ENCODE measurements at places on chromosomes 4 and X.
A peak's percentile ranks its signal among the peaks of the same experiment; 100 is the strongest.

- no peaks in the 10 kb centered on the region for H3K27me3 ChIP-seq
- H3K36me3 ChIP-seq, result no peaks in the 10 kb centered on the region
- DNase-seq, result no peak
- no peak overlapping the region for H3K4me3 ChIP-seq
- H3K4me1 ChIP-seq, result no peaks in the 10 kb centered on the region
Measured at GRCh38 chr4:31983246-31983645, 1263.1 kb downstream of the PCDH7 start.

GRCh38 chr4:163554870-163555465 lies 60.5 kb downstream of the TMA16 start:
- no peaks in the 10 kb centered on the region for H3K36me3 ChIP-seq
- no peak for DNase-seq
- H3K27ac ChIP-seq, result peak overlapping the region; percentile 15
- no peak overlapping the region for H3K4me3 ChIP-seq
- H3K27me3 ChIP-seq, result no peaks in the 10 kb centered on the region

DNA sequence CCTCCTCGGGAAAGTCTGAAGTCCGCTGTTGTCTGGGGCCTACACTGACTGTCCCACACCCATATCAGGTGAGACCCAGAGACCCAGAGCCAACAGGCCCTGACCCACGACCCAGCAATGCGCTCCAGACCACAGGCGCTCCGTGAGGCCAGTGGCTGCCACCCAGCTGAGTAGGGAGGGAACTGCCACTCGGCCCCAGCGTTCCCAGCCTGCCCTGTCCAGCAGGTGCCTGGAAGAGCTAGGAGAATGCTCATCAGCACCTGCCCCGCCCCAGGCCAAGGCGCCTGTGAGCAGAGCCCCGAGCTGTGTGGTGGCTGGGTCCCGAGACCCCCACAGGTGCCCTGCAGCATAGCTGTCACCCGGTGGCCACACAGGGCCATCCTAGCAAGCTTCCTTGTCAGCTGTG lies 2.7 kb downstream of the SPON2 start:
- H3K27ac ChIP-seq, result no peak overlapping the region
- no peak overlapping the region for H3K4me3 ChIP-seq
- no peaks in the 10 kb centered on the region for H3K36me3 ChIP-seq
- H3K27me3 ChIP-seq, result peaks cover 19% of the 10 kb centered on the region
- no peak for DNase-seq

DNA sequence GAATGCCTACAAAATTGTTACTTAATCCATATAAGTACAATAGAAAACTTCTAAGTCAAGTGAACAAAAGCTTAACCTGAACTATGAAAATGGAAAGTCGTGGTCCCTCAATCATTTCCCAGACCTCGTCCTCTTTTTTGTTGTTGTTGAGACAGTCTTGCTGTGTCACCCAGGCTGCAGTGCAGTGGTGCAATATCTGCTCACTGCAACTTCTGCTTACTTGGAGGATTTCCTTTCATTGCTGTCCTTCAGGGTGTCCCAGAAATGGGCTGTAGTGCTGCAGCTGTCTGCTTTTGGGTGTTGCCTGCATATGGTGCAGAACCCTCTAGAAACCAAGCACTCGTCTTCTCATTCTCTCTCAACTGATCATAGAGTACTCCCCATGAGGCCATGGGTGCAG lies 75.0 kb upstream of the IL2 start:
- no peak overlapping the region for H3K4me3 ChIP-seq
- no peaks in the 10 kb centered on the region for H3K36me3 ChIP-seq
- H3K4me1 ChIP-seq, result no peaks in the 10 kb centered on the region
- no peak overlapping the region for H3K27ac ChIP-seq
- H3K27me3 ChIP-seq, result no peaks in the 10 kb centered on the region
- no peak for DNase-seq

DNA sequence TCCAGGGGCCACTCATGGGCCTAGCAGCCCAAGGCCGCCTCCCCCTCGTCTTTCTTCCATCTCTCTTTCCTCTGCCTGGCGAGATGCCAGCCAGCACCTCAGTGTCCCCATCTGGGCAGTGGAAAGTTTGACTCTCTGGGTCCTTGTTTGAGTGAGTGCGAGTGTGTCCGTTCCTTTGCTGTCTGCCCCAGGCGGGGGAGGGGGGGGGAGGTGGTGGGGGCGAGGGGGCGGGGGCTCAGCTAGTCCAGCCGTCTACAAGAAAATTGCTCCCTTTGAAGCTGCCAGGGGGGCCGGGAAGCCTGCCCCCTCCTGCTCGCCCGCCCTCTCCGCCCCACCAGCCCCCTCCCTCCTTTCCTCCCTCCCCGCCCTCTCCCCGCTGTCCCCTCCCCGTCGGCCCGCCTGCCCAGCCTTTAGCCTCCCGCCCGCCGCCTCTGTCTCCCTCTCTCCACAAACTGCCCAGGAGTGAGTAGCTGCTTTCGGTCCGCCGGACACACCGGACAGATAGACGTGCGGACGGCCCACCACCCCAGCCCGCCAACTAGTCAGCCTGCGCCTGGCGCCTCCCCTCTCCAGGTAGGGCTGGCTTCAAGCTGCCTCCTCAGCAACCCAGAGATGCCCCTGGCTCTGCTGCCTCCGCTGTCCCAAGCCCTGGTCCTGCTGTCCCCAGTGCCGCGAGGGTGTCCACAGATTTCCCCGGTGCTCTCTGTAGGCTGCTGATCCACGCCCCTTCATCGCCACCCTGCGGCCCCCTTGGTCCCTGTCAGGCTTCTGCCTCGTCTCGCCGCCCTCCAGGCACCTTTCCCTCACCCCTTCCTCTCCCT lies at the start of gene BGN:
TSS of gene BGN (plus strand) at position 440 of the 821 bp plus-strand sequence. CDS start 9,652 bp downstream, outside the sequence.
- no peak for DNase-seq
- H3K27ac ChIP-seq, result no peak within 1 kb of the TSS
- peaks cover 2% of the 10 kb centered on the region for H3K4me1 ChIP-seq
- no peaks in the 10 kb centered on the region for H3K27me3 ChIP-seq
- H3K4me3 ChIP-seq, result no peak within 1 kb of the TSS

- no peak overlapping the region for H3K27ac ChIP-seq
- peaks cover 9% of the 10 kb centered on the region for H3K36me3 ChIP-seq
- no peaks in the 10 kb centered on the region for H3K27me3 ChIP-seq
- no peak overlapping the region for H3K4me3 ChIP-seq
- H3K4me1 ChIP-seq, result no peaks in the 10 kb centered on the region
Measured at GRCh38 chr4:19123681-19124080, 1102.1 kb upstream of the LCORL start.

GRCh38 chr4:144721994-144722393 lies 76.0 kb downstream of the HHIP start:
- no peaks in the 10 kb centered on the region for H3K4me1 ChIP-seq
- no peaks in the 10 kb centered on the region for H3K36me3 ChIP-seq
- no peak for DNase-seq

- no peaks in the 10 kb centered on the region for H3K36me3 ChIP-seq
- H3K4me3 ChIP-seq, result no peak overlapping the region
- H3K4me1 ChIP-seq, result peaks cover 55% of the 10 kb centered on the region
- DNase-seq, result no peak
Measured at GRCh38 chr4:15769202-15769601, 8.9 kb upstream of the CD38 start.

- H3K36me3 ChIP-seq, result no peaks in the 10 kb centered on the region
- no peak overlapping the region for H3K4me3 ChIP-seq
- H3K27ac ChIP-seq, result no peak overlapping the region
- H3K27me3 ChIP-seq, result peaks cover 32% of the 10 kb centered on the region
- peak; percentile 14 for DNase-seq
Measured at GRCh38 chr4:7395645-7396044, 39.1 kb downstream of the PSAPL1 start.

- peaks cover 6% of the 10 kb centered on the region for H3K27me3 ChIP-seq
- no peak overlapping the region for H3K27ac ChIP-seq
- no peaks in the 10 kb centered on the region for H3K36me3 ChIP-seq
- no peak overlapping the region for H3K4me3 ChIP-seq
- DNase-seq, result no peak
Measured at GRCh38 chrX:38216642-38217041, 4.0 kb downstream of the SRPX start.

DNA sequence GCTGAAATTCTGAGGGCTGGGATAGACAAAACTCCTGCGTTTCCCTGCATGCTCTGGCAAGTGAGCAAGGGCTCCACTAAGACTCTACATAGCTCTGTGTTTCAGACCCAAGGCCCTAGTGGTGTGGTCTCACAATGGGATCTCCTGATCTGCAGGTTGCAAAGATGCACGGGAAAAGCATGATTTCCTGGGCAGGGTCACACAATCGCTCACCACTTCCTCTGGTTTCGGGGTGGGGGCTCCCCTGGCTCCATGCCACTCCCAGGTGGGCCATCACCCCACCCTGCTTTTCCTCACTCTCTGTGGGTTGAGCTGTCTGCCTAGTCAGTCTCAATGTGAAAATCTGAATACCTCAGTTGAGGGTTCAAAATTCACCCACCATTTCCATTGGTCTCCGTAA lies 111.5 kb downstream of the KLF8 start:
- peak overlapping the region; percentile 59 for H3K4me3 ChIP-seq
- no peaks in the 10 kb centered on the region for H3K27me3 ChIP-seq
- no peak for DNase-seq
- H3K4me1 ChIP-seq, result peaks cover 18% of the 10 kb centered on the region
- H3K27ac ChIP-seq, result no peak overlapping the region
- H3K36me3 ChIP-seq, result no peaks in the 10 kb centered on the region

- no peak overlapping the region for H3K27ac ChIP-seq
- no peak for DNase-seq
- no peak overlapping the region for H3K4me3 ChIP-seq
- H3K36me3 ChIP-seq, result peaks cover 36% of the 10 kb centered on the region
- H3K27me3 ChIP-seq, result no peaks in the 10 kb centered on the region
Measured at GRCh38 chr4:36211084-36211483, 33.2 kb downstream of the ARAP2 start.

DNA sequence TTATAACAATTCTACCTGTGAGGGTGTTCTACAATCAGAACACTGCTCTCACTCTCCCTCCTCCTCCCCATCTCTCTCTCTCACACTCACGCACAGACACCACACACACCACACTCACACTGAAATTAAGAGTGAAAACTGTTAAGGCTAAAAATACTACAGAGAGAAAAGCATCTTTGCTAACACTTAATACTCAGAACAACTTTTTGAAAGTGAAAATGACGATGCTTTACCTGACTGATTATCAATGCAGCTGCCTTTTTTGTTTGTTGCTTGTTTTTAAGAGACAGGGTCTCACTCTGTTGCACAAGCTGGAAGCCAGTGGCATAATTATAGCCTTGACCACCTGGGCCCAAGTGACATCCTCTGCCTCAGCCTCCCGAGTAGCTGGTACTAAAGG lies 222.4 kb downstream of the APBB2 start:
- DNase-seq, result no peak
- no peaks in the 10 kb centered on the region for H3K36me3 ChIP-seq
- H3K4me3 ChIP-seq, result no peak overlapping the region

- no peaks in the 10 kb centered on the region for H3K27me3 ChIP-seq
- no peak overlapping the region for H3K4me3 ChIP-seq
- DNase-seq, result no peak
- no peaks in the 10 kb centered on the region for H3K4me1 ChIP-seq
Measured at GRCh38 chrX:107571296-107571998, 56.9 kb upstream of the PRPS1 start.

DNA sequence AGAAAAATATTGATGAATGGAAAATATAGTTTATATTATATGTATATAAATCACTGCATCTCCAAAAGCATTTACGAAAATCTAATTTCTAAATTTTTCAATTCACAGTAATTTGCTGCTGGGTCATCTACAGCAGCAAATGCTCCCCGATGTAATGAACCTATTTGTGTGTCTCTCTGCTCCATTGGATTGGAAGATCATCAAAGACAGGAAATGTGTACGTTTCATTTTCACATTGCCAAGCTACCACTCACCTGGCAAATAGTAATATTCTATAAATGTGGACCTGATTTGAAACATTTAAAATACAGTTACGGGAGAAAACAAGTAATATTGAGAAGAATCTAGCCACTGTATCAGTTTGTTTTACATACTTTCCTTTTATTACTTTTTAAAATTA lies 317.7 kb downstream of the PAPSS1 start:
- H3K27me3 ChIP-seq, result peaks cover 15% of the 10 kb centered on the region
- H3K4me1 ChIP-seq, result no peaks in the 10 kb centered on the region
- no peak overlapping the region for H3K4me3 ChIP-seq
- H3K27ac ChIP-seq, result no peak overlapping the region

DNA sequence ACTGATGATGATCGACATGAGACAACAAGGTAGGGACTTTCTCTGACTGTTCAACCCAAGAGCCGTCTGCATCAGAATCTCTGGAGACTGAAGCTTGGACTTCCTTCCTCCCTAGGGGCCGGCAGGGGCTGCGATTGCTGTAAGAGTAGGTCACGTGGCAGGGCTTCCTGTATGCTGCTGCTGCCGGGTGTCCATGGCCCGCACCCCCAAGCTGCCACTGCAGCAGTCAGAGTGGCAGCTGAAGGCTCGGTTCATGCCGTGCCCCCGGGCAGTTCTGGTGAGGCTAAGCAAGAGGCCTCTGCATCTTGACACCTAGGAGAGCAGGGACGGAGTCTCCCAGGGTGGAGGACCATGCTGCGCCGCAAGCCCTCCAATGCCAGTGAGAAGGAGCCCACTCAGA lies at the start of gene SASH3:
TSS of gene SASH3 (plus strand) at position 203 of the 400 bp plus-strand sequence. CDS start at position 352, 149 bp downstream.
- H3K4me1 ChIP-seq, result peaks cover 75% of the 10 kb centered on the region
- peak; percentile 38 for DNase-seq
- H3K36me3 ChIP-seq, result peaks cover 19% of the 10 kb centered on the region
- H3K27ac ChIP-seq, result peak within 1 kb of the TSS; percentile 95
- H3K27me3 ChIP-seq, result no peaks in the 10 kb centered on the region

DNA sequence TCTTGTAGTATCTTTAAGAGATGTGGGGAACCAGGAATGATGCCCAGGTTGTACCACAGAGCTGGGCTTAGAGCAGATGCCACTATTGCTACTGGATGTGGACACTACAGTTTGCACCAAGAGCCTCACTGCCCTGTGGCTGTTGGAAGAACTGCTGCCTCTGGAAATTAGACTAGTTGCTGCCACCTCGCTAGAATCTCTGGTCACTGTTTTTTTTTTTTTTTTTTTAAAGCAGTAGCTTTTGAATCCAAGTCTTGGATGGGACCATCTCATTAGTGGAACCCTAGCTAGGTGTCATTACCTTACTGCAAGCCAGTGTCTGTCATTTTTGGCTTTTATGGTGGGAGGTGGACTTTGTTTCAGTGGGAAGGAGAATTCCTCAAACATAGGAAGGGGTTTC lies 105.5 kb downstream of the ARHGAP10 start:
- H3K27me3 ChIP-seq, result no peaks in the 10 kb centered on the region
- no peak for DNase-seq
- H3K4me3 ChIP-seq, result no peak overlapping the region
- H3K4me1 ChIP-seq, result no peaks in the 10 kb centered on the region
- H3K36me3 ChIP-seq, result peaks cover 9% of the 10 kb centered on the region

DNA sequence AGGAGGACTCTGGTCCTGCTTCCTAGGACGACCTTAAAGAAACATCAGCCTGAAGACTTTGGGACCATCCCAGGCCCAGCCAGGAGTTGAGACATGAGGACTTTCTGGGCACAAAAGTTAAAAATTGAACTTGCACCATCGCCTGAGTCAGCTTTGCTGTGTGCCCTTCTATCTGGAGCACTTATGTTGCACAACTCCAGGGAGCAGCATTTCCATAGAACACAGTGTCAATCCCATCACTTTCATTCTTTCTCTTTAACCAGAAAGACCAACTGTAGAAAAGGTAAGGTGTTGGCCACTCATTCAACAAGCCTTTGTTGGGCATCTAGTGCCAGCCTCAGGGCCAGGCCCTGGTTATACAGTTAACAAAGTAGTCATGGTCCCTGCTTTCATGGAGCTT lies 8.6 kb upstream of the CLDN24 start:
- H3K27me3 ChIP-seq, result peaks cover 15% of the 10 kb centered on the region
- no peaks in the 10 kb centered on the region for H3K36me3 ChIP-seq
- no peak overlapping the region for H3K27ac ChIP-seq
